ENCODE measurements at places on chromosomes 12 and 14.

- peak; percentile 100 for DNase-seq
Observed at GRCh38 chr14:21269252-21270046, at the start of gene HNRNPC. Gene HNRNPC (minus strand): TSS chr14:21269442. CDS start chr14:21234193, 35,249 bp downstream.

- no peak for DNase-seq
Observed at GRCh38 chr12:91108196-91108755, 3.0 kb downstream of the LUM start.

DNA sequence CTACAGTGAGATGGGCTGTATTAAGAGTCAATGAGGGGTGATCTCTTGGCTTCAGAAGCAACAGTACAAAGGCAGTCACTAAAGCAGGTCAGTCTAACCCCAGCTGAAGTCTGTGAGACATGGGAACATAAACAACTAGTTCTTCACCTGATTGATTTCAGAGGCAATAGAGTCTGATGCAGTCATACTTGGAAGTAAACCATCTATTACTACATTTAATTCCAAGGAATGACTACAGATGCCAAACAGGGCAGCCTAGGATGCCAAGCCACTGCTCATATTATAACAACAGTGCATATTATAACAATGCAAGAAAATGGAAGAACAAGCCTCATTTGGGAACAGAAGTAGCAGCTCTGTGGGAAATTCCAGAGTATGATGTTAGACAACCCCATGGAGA lies 35.8 kb downstream of the GRIN2B start:
- no peak for DNase-seq

DNA sequence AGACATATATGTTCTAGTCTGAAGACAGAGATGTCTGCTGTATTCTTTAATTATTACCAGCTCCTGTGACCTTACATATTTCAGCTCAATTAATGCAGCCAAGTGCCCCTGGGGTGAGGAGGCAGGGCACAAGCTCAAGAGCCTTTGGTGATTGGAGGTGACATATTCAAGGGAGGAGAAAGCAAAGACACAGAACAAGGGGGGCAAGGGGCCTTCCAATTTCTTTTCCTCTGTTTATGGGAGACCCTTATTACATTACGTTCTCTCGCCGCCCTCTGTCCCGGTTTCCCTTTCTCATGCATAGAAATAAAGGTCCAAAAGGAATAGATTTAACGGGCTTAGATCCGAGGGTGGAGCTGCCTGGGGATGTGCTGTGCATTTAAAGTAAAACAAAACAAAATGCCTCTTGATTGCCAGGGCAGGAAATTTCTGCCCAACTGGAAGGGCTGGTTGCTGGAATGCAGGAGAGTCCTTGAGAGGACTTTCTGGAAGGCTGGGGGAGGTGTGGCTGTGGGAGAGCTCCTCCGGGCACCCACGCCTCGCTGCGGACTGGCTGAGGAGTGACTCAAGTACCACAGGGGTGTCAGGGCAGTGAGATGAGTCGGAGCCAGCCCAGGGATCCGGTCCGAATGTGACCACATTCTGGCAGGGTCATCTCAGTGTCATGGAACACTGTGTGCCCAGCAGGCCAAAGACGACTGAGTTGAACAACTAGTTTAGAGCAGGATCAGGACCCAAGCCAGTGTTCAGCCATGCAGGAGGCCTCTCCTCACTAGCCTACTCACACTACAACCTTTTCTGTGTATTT lies 32.1 kb upstream of the GSG1 start:
- no peak for DNase-seq

DNA sequence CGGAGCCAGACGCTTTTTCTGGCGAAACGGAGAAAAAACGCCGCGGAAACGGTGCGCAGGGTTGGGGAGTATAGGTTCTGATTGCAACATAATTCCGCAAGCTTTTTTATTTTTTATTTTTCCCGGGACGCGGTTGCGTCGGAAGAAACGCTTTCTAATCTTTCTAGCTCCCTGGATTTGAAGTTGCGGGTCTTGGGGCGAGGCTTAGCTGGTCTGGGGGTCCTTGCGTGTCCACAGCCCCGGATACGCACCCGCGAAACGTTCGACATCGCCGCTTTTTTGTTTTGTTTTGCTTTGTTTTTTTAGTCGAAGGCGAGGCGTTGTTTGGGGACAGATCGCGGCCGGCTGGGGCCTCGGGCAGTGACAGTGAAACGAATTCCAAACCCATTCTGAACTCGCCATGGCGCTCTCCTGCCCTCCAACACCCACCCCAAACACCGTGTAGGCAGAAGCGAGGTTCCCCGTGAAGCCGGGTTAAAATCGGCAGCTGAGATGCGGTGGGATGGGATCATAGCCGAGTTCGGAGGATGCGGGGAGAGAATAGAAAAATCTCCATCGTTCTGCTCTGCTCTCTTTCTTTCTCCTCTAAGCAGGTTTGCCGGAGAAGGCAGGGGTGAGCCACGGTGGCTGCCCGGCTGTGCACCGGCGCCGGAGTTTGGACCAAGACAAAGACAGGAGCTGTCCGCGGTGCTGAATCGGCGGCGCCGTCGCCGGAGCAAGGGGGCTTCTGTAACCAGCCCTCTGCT lies 8.1 kb upstream of the LHX5 start:
- DNase-seq: peak; percentile 36

DNA sequence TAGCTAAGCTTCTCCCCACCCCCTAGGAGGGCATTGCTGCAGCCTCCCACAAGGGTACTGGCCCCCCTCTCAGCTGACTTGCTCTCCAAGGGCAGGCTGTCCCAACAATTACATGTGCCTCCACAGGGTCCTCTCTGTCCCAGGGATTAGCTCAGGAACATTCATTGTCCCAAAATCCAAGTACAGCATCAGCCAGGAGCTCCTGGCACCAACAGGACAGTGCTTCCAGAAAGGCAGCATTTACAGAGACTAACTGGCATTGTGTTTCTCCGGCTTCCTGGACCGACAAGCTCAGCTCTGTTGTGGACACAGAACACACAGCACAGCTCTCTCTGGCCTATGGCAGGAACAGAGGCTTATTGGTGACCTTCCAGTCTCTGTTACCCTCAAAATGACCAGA lies 21.7 kb downstream of the ABCD4 start:
- DNase-seq: no peak

- DNase-seq: no peak
Observed at GRCh38 chr14:52950898-52951680, at the start of gene FERMT2. Gene FERMT2 (minus strand): TSS chr14:52951050. CDS start chr14:52950568, 482 bp downstream.

GRCh38 chr12:29614694-29615325 lies 117.3 kb upstream of the OVCH1 start:
- no peak for DNase-seq

- no peak for DNase-seq
Observed at GRCh38 chr14:55277972-55278740, 6.9 kb downstream of the FBXO34 start.

- peak; percentile 34 for DNase-seq
Observed at GRCh38 chr14:31937730-31938346, 139.3 kb upstream of the ARHGAP5 start.

- no peak for DNase-seq
Observed at GRCh38 chr14:32427726-32428528, 98.8 kb downstream of the AKAP6 start.

DNA sequence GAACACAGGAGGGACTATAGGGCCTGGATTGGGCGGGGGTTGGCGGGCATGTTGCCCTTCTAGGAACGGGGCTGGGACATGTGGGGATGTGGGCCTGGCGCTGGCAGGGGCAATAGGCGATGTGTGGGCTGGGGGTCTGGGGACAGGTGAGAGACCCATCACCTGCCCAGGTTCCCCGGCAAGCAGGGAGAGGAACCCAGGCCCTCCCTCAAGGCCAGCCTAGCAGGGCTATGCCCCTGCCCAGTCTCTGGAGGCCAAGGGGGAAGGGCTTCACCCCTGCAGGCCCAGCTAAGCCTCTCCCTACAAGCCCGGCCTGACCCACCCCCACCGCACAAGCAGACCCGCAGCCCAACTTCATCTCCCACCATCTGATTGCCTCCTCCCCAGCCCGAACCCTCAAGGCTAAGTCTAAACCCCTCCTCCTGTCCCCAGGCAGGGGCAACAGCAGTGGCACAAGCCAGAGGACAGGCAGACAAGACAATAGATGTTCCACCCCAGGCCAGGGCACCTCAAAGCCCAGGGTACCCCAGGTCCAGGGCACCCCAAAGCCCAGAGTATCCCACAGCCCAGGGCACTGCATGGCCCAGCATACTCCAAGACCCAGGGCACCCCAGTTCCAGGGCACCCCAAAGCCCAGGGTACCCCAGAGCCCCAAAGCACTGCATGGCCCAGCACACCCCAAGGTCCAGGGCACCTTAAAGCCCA lies 6.5 kb downstream of the JAG2 start:
- no peak for DNase-seq

GRCh38 chr14:28756269-28756883 lies 10.2 kb upstream of the FOXG1 start:
- no peak for DNase-seq

DNA sequence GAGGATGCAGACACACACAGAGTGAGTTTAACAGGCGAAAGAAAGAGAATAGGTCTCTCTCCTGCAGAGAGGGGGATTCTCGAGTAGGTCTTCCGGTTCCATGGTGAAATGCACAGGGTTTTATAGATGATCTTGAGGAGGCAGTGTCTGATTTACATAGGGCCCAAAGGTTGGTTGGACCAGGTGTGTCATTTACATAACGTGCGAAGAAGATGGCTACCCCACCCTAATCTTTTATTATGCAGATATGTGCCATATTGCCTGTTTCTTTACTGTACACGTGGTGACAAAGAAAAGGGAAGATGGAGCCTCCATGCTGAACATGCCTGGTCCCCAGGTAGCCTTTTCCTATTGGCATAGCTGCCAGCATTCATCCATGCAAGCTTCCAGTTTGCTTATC lies 219.8 kb downstream of the CRADD start:
- DNase-seq: no peak

GRCh38 chr14:32263939-32264567 lies 61.0 kb upstream of the RNU6-8 start:
- no peak for DNase-seq

- DNase-seq: no peak
Observed at GRCh38 chr12:25800101-25800500, 158.4 kb upstream of the RASSF8 start.

DNA sequence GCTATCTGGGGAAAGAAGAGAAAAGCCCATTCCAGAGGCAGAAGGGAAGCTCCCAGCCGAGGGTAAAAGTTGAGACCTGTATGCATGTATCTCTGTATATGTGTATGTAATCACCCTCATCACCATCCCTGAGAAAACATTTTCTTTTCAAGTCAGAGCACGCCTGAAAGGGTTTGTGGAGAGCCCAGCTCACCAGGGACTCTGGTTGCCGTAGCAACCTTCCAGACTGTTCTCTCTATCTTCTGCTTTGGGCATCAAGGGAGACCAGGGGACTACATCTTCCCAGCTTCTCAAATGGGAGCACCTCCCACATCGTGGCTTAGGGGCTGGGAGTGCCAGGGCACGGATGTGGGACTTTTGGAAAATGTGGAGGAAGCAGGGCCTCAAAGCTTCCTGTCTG lies 93.5 kb downstream of the GALNT8 start:
- DNase-seq: no peak

DNA sequence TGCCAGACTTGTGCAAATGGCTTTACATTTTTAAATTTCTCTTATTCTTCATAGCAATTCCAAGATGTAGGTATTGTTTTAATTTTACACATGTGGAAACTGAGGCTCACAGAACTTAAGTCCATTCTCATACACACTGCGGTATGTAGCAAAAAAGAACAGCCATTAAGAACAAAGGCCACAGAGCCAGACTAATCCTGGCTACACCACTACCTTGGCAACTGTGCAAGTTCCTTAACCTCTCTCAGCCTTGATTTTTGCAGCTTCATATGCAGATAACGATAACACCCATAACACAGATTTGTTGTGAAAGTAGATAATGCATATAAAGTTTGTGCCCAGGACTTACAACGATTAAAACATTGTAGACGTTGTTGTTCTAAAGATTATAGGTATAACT lies 81.1 kb downstream of the ABCC9 start:
- DNase-seq: no peak

GRCh38 chr12:63940310-63941005 lies 96.0 kb downstream of the SRGAP1 start:
- DNase-seq: no peak

DNA sequence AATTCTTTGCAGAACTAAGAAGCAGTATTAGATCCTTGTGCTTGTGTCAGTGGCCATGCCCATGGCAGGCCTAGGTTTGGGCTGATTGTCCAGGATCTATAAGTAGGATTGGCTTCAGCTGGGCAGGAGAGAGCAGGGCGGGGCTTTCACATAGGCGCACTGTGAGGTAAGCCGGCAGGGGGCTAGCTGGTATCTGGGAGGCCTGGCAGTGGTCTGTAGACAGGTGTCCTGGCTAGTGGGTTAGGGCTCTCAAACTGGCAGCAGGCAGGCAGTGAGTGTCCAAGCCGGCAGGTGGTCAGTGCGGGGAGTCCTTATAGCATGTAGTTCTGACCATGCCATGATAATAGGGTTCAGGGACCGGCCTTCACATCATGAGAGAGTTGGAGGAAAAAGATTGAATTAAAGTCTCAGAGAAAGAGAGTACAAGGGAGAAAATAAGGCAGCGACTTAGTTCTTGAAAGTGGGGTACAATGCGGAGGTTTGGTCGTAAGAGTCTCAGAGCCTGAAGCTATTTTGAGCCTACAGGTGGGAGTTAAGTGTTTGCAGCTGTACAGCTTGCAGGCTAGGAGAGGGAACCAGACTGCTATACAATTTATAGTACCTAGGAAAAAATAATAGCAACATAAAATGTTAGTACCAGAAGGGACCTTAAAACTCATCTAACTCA lies 137.4 kb downstream of the TPH2 start:
- DNase-seq: no peak

- DNase-seq: no peak
Observed at GRCh38 chr12:11729439-11730150, 80.1 kb downstream of the ETV6 start.

DNA sequence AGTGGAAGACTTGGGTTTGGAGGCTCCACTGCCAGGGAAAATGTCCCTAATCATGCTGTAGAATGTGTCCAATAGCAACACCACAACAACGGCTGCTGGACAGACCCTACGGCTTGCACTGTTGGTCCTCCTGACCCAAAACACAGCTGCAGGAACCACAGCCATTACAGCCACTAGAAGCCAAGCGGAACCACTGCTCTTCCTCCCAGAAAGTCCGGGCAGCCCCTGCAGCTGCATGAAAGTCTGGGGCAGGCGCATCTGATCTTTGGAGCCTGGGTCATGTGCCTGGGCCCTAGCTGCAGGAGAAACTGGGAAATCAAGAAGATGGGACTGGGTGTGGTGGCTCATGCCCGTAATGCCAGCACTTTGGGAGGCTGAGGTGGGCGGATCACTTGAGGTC lies 124.7 kb upstream of the METAP2 start:
- no peak for DNase-seq

GRCh38 chr12:13084898-13085640 lies 18.4 kb downstream of the GSG1 start:
- DNase-seq: no peak

GRCh38 chr12:111840807-111841206 lies 1.2 kb upstream of the MAPKAPK5 start:
- DNase-seq: no peak

- DNase-seq: no peak
Observed at GRCh38 chr14:101033446-101034165, 130.1 kb upstream of the RTL1 start.
